ENCODE measurements at places on chromosomes 7 and 10.

DNA sequence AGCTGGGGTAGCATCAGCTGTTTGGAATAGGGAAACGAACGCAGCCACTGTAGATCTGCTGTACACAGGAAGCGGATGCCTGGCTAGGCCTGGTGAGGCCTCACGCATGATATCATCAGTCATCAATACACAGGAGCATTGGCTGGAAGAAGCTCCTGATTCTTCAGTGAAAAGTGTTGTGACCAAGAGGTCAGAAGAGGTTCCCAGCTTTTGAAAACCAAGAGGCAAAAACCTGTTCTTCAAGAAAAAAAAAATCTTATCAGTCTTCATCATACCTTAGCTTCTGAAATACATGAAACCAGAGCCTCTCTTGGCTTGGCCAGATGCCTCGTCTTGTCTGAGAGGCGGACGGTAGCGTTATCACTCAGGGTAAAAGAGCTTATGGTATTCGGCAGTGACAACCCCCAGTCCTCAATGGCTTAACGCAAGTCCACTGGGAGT is 139.3 kb upstream of the TCF7L2 start:
- DNase-seq: no peak

GRCh38 chr10:95377950-95378349 is 87.1 kb upstream of the PDLIM1 start:
- DNase-seq: no peak

GRCh38 chr7:137936509-137937201 is 65.2 kb downstream of the CREB3L2 start:
- no peak for DNase-seq

DNA sequence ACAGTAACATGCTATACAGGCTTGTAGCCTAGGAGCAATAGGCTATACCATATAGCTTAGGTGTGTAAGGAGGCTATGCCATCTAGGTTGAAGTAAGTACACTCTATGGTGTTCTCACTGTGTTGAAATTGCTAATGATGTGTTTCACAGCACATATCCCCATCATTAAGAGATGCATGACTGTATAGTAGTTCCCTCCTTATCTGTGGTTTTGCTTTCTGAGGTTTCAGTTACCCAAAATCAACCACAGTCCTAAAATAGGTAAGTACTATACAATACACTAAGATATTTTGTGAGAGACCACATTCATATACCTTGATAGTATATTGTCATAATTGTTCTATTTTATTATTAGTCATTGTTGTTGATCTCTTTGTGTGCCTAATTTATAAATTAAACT is 12.7 kb downstream of the FZD1 start:
- no peak for DNase-seq

DNA sequence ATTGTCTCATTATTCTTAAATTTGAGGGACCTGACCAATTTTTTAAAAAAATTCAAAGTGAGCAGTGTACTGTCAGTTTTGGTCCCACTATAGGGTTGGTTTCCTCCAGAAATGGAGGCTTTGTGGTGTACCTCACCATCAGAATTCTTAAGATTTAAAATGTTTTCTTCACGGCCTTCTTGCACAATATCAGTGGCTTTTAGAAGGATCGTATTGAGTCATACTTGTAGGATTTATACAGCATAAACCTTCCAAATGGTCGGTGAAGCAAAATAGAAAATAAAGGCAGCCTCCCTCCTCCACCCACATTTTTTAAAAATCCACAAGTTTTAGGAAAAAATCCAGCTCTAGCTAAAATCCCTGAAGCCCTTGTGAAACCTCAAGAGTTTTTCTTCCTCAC is 126.4 kb downstream of the RNLS start:
- DNase-seq: no peak

GRCh38 chr7:29274146-29275017 is 79.8 kb downstream of the CHN2 start:
- no peak for DNase-seq

DNA sequence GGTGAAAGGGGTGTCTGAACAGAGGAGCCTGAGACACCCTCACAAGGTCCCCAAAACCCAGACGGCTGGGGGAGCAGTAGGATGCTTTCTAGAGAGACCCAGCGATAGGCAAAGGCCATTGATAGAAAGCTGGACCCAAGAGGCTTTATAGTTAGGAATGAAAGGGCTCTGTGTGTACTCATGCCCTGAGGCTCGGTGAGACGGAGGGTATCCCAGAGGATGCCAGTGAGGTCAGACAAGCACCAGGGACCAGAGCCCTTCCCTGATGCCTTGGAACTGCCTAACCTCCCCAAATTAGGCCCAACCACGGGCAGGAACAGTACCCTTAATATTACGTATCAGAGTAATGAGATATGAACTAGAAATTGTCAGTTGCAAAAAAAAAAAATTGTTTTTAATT is 48.6 kb upstream of the RTKN2 start:
- DNase-seq: no peak

DNA sequence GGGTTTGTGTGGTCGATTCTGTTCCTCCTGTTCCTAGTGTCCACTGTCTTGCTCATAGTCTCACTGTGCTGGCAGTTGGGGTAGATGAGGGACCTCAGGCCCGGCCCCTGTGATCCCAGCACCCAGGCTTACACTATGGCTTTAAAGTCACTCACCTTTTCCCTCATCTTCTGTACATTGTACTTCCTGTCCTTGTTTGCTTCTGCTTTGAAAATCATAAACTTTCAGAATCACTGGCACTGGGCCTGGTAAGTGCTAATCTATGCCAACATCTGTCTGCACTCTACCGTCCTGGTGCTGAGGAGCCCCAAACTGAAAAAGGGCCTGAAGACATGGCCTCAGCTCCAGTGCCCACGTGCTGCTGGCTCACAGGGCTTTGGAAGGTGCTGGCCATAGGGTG is 5.7 kb upstream of the TAS2R60 start:
- DNase-seq: no peak
